ENCODE measurements at places on chromosomes 5 and 9. TPM values are rescaled to one million over a fixed set of nuclear protein-coding genes. Genes with fewer than 3 reads are reported as not detected.

DNA sequence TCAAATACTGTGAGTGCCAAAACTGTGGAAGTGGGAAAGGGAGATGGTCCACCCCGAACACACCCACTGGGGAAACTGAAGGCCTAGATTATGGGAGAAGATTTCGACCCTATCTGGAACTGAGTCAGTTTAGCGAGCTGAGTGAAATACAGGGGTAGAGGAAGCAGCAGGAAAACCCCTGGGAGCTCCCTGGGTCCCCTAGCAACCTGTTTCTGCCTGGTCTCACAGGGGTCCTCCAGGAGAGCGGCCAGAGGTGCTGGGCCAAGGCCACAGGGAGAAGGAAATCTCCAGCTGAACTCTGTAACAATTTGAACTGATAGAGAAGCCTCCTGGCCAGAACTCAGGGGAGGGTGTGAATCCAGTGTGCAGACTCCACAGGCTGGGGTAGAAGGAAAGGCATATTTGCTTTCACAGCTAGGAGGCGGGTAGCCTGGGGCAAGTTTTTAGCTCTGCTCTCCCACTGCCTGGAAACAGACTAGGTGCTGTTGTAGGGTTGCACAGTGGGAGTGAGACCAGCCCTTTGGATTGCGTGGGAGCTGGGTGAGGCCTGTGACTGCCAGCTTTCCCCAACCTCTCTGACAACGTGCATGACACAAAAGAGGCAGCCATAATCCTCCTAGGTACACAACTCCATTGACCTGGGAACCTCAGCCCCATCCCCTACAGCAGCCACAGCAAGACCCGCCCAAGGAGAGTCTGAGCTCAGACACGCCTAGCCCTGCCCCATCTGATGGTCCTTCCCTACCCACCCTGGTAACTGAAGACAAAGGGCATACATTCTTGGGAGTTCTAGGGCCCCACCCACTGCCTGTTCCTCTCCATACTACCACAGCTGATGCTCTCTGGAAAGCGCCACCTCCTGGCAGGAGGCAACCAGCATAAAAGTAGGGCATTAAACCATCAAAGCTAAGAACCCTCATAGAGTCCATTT is 78.8 kb upstream of the GPBP1 start:
- DNase-seq, result no peak

GRCh38 chr9:34169125-34169524 is 9.7 kb upstream of the UBAP1 start:
- DNase-seq, result no peak

DNA sequence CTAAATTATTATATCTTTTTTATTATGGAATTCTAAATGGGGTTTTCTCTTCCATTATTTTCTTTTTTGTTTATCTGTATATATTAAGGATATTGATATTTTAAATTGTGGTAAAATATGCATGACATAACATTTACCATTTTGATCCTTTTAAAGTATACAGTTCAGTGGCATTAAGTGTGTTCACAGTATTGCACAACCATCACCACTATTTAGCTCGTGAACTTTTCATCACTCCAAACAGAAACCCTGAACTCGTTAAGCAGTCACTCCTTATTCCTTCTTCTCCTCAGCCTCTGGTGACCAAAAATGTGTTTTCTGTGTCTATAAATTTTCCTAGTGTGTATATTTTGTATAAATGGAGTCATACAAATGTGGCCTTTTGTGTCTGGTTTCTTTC is 188.2 kb downstream of the CCDC171 start:
- DNase-seq, result no peak

The MTMR12 gene
- total RNA-seq, result 61.3 TPM

- DNase-seq, result no peak
Observed at GRCh38 chr5:17123010-17123409, 94.4 kb upstream of the BASP1 start.

The PFN3 gene
- not detected for total RNA-seq

DNA sequence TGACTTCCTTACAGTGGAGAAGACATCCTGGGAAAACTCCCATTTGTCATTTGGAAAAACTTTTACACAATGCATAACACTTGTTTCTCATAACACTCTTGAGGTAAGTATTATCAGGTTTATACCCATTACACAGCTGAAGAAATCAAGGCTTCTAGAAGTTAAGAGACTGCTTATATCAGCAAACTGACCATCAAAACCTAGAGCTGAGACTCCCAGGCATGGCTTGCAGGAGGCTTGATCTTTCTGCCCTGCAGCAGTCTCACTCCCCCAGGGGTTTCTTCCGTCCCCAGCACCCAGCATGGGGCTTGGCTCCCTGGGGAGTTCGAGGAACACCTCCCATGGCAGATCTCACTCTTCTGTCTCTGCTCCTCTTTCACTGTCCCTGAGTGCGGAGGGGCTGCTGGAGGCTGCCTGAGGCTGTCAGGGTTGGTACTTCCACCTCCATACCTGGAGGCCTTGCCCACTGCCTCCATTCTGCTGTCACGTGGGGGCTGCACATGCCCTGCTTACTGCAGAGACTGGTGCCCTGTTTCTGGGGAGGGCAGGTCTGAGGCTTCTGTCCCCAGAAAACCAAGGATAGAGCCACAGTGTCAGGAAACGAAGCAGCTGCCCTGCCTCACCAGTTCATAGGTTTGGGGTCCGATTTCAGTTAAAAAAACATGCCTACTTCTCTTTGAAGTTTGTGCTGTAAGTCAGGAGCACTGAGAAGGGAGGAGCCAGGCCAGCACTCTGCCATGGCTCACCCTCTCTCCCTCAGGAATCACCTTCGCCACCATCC is 202.5 kb downstream of the PAX5 start:
- no peak for DNase-seq

The ZNG1A gene
- 30.9 TPM for total RNA-seq

- DNase-seq, result no peak
Observed at GRCh38 chr5:142939884-142940283, 169.7 kb downstream of the ARHGAP26 start.

DNA sequence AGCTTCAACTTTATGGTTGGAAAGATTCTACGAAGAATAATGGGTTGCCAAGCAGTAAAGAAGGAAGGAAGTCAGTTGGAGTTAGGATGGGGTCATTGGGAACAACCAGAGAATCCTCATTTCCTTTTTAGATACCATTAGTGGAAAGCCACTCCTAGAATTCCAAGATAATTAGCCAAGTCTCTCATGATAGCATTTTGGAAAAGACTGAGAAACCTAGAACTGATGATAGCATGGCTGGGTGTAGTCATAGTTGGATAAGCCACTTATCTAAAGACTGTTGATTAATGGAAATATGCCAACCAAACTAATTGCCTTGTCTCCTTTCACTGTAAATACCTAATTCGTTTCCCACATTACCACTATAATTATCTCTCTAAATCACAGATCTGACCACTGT is 377.0 kb downstream of the GLIS3 start:
- no peak for DNase-seq

GRCh38 chr9:113480612-113481011 is 17.1 kb downstream of the RGS3 start:
- DNase-seq, result no peak

- DNase-seq, result no peak
Observed at GRCh38 chr5:3509290-3509689, 86.3 kb upstream of the IRX1 start.

The PCDHGB3 gene
- total RNA-seq, result 2.3 TPM
